ENCODE measurements at places on chromosomes 3 and 15.

DNA sequence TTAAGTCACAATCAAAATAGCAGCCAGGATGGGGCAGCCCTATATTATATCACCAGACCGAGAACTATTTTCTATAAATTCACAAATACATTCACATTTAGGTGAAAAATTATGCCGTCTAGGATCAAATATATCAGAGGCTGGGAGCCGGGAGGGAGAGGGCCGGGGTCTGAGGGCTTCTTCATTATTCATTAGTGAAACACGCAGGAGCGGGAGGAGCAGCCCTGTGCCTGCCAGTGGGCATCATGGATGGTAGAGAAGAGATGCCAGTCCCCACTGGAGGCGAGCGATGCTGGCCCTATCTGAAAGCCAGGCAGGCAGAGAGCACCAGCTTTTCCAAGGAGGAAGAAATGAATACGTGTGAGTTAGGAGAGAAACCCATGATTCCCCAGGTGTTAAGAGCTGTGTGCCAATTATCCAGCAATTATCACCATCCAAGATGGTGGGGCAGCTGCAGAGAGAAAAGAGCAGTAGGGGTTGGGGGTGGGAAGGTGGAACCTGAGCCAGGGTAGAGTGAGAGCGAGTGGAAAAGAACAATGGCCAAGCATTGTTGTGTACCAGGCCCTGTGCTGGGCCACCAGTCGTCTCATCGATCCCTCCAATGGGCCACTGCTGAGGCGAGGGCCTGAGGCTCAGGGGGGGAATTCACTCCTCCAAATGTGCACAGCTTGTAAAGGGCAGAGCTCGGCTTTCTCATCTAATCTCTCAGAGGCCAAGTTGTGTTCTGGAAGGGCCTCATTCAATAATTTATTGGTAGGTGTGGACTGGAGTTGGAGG lies 261.3 kb upstream of the TLE3 start:
- no peaks in the 10 kb centered on the region for H3K36me3 ChIP-seq
- peaks cover 2% of the 10 kb centered on the region for H3K27me3 ChIP-seq
- DNase-seq, result no peak
- H3K4me3 ChIP-seq, result no peak overlapping the region
- H3K27ac ChIP-seq, result no peak overlapping the region

GRCh38 chr3:160400030-160400701 lies 716 bp downstream of the SMC4 start:
- peak overlapping the region; percentile 94 for H3K4me3 ChIP-seq
- H3K4me1 ChIP-seq, result peaks cover 45% of the 10 kb centered on the region
- DNase-seq, result peak; percentile 53
- peak overlapping the region; percentile 89 for H3K27ac ChIP-seq
- H3K36me3 ChIP-seq, result peaks cover 52% of the 10 kb centered on the region

DNA sequence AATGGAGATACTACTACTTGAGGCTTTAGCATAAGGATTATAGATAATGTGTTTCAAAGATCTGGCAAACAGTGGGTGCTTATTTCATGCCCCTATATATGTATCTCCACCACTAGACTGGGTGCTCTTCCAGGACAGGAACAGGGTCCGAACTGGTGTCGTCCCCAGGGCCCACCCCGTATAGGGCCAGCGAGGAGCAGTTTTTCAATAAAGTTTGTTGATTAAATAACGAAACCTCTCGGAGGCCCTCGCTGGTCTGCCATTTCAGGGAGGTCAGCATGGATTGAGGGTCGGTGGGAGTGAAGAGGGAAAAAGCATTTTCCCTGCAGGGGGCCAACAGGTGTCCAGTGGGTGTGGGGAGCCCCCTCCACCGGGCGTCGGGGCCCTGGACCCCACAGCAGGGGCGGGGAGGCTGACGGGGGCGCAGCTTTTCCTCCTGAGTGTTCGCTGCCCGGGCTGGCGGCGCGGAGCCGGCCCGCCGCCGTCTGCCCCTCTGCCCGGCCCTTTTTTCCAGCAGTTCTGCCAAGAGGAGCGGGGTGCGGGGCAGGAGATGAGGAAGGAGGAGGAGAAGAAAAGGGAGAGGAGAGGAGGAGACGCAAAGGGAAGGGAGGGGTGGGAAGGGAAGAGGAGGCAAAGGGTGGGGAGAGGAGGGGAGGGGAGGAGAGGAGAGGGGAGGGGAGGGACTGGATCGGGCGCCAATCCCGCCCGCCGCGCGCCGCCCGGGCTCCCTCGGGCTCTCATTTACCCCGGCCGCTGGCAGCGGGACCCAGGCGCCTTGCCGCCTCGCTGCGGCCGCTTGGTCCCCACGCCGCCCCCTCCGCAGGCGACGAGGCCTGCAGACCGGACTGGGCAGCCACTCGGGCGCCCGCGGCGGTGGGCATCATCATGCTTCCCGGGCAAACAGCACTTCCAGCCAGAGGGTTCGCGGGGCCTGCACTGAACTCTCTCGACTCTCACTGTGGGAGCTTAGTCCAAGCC lies 66.3 kb downstream of the ISG20 start:
- H3K27ac ChIP-seq, result no peak overlapping the region
- H3K36me3 ChIP-seq, result no peaks in the 10 kb centered on the region
- peaks cover 44% of the 10 kb centered on the region for H3K27me3 ChIP-seq
- no peak for DNase-seq
- H3K4me1 ChIP-seq, result peaks cover 7% of the 10 kb centered on the region
- peak overlapping the region; percentile 25 for H3K4me3 ChIP-seq

- H3K27me3 ChIP-seq, result no peaks in the 10 kb centered on the region
- H3K36me3 ChIP-seq, result no peaks in the 10 kb centered on the region
- H3K4me3 ChIP-seq, result no peak overlapping the region
- H3K4me1 ChIP-seq, result no peaks in the 10 kb centered on the region
- no peak overlapping the region for H3K27ac ChIP-seq
- DNase-seq, result no peak
Observed at GRCh38 chr3:61094608-61095007, 156.6 kb downstream of the FHIT start.

DNA sequence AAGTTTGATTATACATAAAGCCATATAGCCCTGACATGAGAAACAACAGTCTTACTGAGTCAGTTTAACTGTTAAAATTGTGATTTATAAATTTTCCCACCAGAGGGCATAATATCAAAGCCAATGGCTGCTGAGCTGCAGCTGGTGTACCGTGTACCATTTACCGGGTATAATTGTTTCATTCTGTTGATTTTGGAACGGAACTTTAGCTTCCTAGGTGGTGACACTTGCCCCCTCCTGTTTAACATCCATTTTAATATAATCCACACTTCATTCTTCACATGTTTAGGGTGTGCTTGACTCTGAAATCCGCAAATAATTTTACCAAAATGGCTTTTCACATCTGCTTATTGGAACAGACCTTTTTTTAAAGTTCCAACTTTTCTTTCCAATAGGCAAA lies 72.8 kb downstream of the SLC9A9 start:
- DNase-seq, result no peak
- no peak overlapping the region for H3K27ac ChIP-seq
- no peak overlapping the region for H3K4me3 ChIP-seq
- no peaks in the 10 kb centered on the region for H3K36me3 ChIP-seq
- H3K4me1 ChIP-seq, result peaks cover 1% of the 10 kb centered on the region
- H3K27me3 ChIP-seq, result no peaks in the 10 kb centered on the region

- no peaks in the 10 kb centered on the region for H3K36me3 ChIP-seq
- H3K27me3 ChIP-seq, result peaks cover 5% of the 10 kb centered on the region
- DNase-seq, result no peak
- H3K27ac ChIP-seq, result no peak overlapping the region
Observed at GRCh38 chr3:13120928-13121552, 47.8 kb upstream of the IQSEC1 start.

- H3K27me3 ChIP-seq, result peaks cover 65% of the 10 kb centered on the region
- no peak for DNase-seq
- H3K4me3 ChIP-seq, result no peak within 1 kb of the TSS
- H3K36me3 ChIP-seq, result no peaks in the 10 kb centered on the region
- H3K4me1 ChIP-seq, result peaks cover 8% of the 10 kb centered on the region
Observed at GRCh38 chr3:87792534-87793336, 266.1 kb downstream of the CGGBP1 start.

GRCh38 chr15:31607656-31608055 lies 281.0 kb downstream of the KLF13 start:
- DNase-seq, result no peak
- H3K4me3 ChIP-seq, result no peak overlapping the region
- H3K27me3 ChIP-seq, result peaks cover 22% of the 10 kb centered on the region
- no peaks in the 10 kb centered on the region for H3K36me3 ChIP-seq
- H3K27ac ChIP-seq, result no peak overlapping the region
- no peaks in the 10 kb centered on the region for H3K4me1 ChIP-seq

All from activated CD4-positive, alpha-beta memory T cell treated with anti-CD3 and anti-CD28 coated beads, Interleukin-2, amount 10 ng/mL, durations not matched to agents 7 days and 5 days (primary cell).